Lower leg skin (tissue), 4 donors: ENCODE measurements at places on chromosomes 7 and 10.

DNA sequence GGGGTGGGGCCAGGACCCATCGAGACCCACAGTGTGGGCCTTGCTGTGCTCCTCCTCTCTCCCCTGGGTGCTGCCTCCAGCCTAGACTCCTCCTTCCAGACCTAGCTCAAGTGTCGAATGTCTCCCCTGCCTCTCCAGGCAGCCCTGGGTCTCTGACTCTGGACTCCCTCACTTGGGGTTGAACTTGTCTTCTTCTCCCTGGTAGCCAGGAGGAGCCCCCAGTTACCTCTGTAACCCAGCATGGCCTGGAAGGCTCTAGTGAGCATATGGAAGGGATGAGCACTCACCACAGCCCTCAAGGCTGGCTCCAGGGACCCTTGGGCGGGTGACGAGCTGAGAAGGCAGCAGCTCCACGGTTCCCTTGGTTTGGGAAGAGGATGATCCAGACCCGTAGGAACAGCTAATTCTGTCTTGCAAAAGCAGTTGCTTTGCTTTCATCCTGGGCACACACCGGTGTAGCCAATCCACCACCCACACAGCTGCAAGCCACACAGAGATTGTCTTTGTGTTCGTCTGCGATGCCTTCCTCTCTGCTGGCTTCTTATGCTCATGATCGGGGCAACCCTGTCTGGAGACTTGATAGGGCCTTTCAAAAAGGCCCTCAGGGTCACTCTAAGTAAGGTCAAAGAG, 52.3 kb upstream of the ANTXRL start:
- peak; percentile 69 for DNase-seq

DNA sequence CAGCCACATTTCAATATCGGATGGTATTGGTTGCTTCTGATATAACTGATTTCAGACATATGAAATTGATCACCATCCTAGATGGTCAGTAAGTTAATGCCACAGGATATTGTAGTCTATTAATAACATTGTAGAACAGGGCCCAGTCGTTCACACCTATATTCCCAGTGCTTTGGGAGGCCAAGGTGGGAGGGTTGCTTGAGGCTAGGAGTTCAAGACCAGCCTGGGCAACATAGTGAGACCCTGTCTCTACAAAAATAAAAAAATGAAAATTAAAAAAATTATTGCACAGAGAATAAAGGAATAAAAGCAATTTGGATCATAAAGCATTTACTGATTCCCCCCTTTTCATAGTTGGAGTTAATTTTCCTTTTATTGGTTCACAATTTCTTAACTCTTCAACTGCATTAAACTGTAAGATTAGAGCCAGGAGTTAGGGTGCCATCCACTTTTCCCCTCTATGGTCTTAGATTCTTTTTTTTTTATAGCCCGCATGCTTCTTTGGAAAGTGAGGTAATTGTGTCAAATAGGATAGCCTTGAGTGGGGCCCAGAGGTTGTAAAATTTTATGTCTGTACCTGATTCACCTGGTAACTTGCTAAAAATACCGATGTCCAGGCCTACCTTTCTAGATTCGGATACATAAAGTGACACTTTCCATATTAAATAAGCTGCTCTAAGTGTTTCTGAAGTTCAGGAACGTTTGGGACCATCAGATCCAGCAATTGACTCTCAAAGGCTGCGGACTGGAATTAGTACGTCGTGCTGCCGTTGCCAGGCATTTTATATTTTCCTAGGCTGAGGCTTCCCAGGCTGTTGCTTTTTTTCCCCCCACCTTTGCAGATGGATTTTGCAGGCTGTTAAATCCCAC, 24.7 kb downstream of the ADK start:
- DNase-seq: no peak

DNA sequence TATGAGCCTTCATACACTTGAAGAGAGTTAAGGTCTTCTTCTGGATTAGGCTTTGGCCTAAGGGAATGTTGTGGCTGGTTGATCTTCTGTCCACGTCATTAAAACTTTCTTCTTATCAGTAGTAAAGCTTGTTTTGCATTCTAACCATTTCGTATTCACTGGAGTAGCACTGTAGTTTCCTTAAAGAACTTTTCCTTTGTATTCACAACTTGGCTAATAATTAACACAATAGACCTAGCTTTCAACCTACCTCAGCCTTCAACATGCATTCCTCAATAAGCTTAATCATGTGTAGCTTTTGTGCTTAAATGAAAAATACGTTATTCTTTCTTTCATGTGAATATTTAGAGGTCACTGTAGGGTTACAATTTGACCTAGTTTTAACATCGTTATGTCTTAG, 42.8 kb downstream of the AKR1C8 start:
- no peak for DNase-seq

GRCh38 chr7:30255064-30255769, 29.2 kb upstream of the ZNRF2 start:
- no peak for DNase-seq

- DNase-seq: peak; percentile 93
Measured at GRCh38 chr7:22488643-22489462, 11.1 kb downstream of the STEAP1B start.

DNA sequence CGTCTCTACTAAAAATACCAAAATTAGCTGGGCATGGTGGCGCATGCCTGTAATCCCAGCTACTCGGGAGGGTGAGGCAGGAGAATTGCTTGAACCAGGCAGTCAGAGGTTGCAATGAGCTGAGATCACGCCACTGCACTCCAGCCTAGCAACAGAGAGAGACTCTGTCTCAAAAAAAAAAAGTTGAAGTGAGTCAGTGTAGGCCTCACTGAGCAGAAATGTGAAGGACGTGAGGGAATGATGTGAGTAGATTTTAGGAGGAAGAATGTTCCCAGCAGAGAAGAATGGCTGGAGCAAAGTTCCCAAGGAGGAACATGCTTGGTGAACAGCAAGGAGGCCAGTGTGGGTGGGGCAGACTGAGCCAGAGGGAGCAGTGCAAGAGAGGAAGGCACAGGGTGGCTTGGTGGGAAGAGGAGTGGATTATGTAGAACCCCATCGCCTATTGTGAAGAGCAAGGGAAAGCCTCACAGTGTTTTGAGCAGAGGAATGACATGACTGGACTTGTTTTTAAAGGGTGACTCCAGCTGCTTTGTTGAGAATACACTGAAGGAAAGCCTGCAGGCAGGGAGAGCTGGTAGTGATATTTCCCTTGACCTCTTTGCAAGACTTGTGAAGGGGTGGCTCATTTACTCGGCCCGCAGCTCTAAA, 708.7 kb downstream of the SUGCT start:
- no peak for DNase-seq

DNA sequence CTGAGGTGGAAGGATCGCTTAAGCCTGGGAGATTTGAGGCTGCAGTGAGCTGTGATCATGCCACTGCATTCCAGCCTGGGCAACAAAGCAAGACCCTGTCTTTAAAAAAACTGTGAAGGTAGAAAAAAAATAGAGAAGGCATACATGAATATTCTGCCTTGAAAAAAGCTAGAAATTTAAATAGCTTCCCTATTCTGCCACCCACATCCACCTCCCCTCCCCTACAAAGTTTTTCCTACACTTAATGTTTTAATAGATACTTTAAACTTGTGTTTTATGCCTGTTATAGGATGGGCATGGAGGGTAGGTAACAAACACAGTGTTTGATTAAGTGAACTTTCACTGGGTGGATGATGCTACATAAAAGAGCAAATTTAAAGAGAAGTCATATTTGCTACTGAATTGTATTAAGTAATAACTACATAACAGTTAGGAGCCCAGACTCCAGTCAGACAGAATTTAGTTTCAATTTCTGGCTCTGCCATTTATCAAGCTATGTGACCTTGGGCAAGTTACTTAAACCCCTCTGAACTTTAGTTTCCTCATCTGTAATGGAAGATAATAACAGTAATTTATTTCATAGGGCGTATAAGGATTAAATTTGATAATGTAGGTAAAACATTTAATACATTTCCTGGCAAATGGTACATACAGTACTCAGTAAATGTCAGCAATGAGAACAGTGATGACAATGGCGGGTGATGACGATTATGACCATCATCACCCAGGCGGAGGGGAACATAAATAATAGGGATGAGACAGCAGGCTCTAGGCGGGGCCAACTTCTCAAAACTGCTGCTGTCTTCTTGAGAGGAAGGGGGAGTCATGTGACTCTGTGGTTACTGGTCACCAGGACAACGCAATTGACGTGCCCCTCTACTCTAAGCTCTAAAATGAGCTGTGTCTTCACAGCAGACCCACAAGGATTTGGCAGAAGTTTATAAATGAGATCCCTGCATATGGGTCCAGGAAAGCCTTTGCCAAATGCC, 15.8 kb downstream of the DNMBP start:
- peak; percentile 90 for DNase-seq

- no peak for DNase-seq
Measured at GRCh38 chr7:38292442-38292841, 19.0 kb upstream of the TARP start.
